ENCODE measurements at places on chromosomes 6 and 20.

GRCh38 chr6:128111096-128111495 is 210.2 kb upstream of the THEMIS start:
- no peak for DNase-seq

DNA sequence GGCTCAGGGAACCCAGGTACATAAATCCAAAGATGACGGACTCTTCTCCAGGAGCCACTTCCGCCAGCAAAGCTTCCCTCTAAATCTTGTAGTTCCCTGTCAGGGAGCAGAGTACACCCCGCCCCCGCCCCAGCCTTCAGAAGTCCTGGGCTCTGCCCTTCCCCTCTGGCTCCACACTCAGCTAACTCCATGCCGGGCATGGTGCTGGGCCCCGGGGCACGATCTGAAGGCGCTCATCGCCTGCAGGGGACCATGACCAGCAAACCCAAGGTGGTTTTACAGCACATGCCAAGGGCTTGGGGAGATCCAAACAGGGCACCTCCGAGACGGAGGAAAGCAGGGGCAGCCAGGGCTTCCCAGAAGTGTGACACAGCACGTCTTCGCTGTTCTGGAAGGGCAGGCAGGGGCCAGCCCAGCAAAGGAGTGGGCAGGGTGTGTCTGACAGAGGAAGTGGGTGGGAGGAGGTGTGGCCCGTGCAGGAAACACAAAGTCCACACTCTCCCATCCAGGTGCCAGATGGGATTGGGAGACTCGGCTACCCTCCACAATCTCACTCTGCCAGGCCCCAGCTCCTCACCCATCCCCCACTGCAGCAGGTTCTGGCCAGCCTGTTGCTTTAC is 41.6 kb upstream of the SLC22A2 start:
- DNase-seq = no peak

DNA sequence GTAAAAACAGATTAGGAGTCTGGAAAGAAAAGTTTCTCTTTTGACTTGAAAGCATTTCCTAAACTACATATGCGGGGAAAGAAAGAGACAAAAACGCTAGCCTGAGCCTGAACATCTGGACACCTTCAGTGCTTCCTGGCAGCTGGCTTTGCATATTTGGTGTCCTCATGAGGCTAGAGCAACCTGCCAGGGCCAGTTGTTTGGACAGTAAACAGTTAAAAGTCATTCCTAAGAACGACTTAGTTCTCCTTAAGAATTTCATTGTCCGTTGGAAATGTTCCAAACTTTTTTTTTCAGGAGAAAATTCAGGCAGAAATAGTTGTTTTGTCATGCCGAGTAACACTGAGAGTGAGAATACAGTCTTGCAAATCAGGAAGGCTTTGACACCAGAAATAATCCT is 199.8 kb downstream of the SMOC2 start:
- no peak for DNase-seq

DNA sequence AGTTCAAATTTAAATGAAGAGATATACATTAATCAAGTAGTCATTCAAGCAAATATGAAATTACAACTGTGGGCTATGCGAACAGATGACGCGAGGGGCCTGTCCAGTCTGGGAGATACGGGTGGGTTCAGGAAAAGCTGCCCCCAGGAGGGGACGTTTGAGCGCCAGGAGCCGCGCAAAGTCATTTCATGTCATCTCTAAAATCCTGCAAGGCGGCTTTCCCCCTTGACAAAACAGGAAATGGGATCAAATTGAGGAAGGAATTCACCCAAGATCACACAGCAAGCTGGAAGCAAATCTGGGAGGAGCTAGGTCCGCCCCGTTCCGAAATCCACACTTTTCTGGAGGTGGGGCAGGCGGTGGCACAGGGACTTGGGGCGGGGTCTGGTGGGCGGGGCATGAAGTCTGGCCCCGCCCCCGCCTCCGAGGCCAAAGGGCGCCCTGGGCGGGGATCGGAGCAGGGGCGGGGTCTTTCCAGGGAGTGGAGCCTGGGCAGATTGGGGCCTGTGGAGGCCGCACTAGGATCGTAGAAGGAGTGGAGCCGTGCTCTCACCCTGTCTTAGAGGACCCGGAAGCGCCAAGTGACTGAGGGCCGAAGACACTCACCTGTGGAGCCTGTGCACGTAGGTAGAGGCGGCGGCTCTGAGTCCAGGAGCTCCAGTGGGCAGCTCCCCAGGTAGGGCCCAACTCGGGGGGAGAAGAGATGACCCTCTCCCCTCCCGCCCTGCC is at the start of gene LPIN3:
Gene LPIN3 (plus strand): TSS at position 495 of the 729 bp plus-strand sequence. CDS start 4,983 bp downstream, outside the sequence.
- DNase-seq = no peak

DNA sequence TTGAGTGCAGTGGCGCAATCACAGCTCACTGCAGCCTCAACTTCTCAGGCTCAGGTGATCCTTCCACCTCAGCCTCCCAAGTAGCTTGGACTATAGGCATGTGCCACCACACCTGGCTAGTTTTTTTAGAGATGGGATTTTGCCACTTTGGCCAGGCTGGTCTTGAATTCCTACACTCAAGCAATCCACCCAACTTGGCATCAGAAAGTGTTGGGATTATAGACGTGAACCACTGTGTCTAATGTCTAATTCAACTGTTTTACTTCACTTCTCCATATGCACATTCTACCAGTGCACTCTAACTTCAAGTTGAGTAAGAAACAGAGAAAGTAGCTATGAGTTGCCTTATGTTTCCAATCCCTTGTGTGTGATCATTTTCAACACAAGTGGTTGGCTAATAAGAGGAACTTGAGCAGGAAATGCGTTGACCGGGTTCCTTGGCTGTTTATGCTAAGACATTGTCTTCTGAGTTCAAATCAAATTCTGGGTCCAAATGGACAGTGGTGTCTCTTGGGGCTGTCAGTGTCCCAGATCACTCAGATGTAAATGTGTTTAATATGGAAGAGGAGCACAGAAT is 23.9 kb downstream of the ZNF337 start:
- DNase-seq = no peak

DNA sequence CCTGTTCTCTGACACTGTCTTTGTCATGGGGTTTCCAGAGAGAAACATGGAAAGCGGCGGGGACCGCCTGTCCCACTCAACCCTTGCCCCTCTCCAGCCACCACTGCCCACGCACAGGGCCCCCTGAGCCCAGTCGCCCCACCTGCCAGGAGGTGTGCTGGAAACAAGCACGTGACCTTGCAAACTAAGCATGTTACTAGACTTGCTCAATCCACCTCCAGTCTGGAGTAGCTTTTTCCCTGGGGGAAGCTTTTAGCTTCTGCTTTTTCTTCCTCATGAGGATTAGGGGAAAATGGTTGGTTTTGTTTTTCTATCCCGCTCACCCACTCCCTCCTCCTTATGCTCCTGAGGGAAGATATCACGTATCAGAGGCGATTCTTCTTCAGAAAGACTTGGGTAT is 105.7 kb downstream of the PLEKHG1 start:
- DNase-seq = no peak

GRCh38 chr6:102517506-102517905 is 1124.0 kb downstream of the GRIK2 start:
- no peak for DNase-seq

GRCh38 chr6:22071270-22072041 is 225.4 kb downstream of the PRL start:
- no peak for DNase-seq

DNA sequence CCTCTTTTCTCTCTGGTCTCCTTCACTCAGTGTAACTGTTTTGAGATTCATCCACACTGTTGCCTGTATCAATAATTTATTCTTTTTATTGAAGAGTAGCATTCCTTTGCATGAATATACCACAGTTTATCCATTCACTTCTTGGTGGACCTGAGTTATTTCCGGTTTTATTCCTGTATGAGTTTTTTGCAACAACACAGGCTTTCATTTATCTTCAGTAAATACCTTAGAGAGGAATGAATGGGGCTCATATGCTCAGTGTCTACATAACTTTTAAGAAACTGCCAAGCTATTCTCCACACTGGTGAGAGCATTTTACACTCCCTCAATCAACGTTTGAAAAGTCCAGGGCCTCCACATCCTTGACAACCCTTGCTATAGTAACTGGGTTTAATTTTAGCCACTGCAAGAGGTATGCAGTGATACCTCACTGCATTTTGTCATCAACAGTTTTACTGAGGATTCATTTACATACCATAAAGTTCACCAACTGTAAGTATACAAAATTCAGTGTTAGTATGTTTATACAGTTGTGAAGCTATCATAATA is 154.6 kb downstream of the PDE10A start:
- DNase-seq = no peak

DNA sequence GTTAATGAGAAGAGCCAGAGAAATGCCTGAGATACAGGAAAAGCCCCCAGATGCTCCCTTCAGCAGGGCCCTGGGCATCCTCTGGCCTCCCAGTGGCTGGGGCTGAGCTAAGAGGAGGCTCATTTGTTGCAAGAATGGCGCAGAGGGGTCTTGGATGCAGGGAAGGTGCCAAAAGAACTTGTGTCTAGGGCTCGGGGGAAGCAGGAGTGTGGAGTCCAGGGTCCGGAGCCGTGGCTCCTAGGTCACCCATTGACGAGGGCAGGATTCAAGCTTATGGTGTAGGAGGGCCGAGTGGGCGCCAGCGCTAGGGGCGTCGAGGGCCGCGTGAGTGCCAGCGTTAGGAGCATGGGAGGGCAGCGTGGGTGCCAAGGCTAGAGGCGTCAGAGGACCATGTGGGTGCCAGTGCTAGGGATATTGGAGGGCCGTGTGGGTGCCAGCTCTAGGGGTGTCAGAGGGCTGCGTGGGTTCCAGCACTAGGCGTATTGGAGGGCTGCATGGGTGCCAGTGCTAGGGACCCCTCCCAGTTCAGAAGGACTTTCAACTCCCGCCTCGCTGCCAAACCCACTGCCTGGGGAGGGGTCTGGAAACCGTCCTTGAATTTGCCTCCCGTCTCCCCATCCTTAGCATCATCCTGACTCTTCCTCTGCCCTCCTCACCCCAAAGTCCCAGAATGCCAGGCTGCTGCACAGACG is 250.5 kb upstream of the AFDN start:
- DNase-seq = no peak

- no peak for DNase-seq
These were observed 727.4 kb upstream of the CITED2 start for GRCh38 chr6:140101818-140102217.

GRCh38 chr20:25084626-25085187 is 2.8 kb upstream of the VSX1 start:
- DNase-seq = no peak

- DNase-seq = no peak
These were observed 81.2 kb downstream of the DACT2 start for GRCh38 chr6:168238159-168238909.

GRCh38 chr6:3022765-3023662 is 23.3 kb downstream of the NQO2 start:
- no peak for DNase-seq

GRCh38 chr20:11853359-11853758 is 64.3 kb upstream of the BTBD3 start:
- DNase-seq = no peak

DNA sequence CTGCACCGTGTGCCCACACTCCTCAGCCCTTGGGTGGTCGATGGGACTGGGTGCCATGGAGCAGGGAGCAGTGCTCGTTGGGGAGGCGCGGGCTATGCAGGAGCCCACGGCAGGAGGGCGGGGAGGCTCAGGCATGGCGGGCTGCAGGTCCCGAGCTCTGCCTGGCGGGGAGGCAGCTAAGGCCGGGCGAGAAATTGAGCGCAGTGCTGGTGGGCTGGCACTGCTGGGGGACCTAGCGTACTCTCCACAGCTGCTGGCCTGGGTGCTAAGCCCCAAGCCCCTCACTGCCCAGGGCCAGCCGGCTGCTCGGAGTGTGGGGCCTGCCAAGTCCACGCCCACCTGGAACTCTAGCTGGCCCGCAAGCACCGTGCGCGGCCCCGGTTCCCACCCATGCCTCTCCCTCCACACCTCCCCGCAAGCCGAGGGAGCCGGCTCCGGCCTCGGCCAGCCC is 55.9 kb upstream of the ECI2 start:
- DNase-seq = no peak

DNA sequence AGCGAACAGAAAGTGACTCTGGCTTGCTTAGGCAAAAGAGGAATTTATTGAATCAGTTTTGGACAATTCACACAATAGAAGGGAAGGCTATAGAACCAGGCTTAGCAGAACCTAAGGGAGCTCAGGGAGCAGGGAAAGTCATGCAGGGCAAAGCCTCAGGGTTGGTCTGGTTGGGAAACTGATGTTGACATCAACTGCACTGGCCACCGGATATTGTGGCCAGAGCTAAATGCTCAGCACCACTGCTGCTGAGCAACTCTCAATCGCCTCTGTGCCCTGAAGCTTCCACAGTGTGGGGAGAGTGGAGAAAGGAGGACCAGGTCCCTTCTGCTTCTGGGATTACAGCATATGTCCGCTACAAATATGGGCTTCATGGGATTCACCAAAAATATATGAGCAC is 93.3 kb upstream of the GCM1 start:
- no peak for DNase-seq

GRCh38 chr6:99333068-99333467 is 16.4 kb downstream of the FAXC start:
- DNase-seq = no peak

GRCh38 chr20:34875642-34876405 is 588 bp upstream of the ACSS2 start:
- no peak for DNase-seq

GRCh38 chr6:1212919-1213318 is 99.0 kb upstream of the FOXQ1 start:
- DNase-seq = no peak

GRCh38 chr6:9308284-9308683 is 872.9 kb upstream of the SLC35B3 start:
- no peak for DNase-seq

DNA sequence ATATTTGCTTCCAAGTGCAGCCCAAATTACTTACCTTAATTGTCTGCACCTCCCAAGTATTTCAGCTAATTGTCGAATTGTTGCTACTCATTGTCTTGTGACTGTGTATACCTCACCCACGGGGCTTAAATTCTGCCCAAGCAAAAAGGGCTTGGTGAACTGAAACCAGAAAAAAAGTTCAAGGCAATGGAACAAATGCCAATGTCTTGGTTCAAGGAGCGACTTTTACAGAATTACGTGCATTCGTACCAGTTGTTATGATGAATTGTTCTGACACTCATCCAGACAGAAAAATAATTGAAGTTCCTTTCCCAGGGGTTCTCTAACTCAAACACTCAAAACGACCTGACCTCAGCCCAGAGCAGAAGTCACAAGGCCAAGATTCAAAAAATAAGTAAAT is 13.9 kb upstream of the PXDC1 start:
- DNase-seq = no peak

GRCh38 chr6:83609248-83609647 is 96.9 kb downstream of the PRSS35 start:
- no peak for DNase-seq

DNA sequence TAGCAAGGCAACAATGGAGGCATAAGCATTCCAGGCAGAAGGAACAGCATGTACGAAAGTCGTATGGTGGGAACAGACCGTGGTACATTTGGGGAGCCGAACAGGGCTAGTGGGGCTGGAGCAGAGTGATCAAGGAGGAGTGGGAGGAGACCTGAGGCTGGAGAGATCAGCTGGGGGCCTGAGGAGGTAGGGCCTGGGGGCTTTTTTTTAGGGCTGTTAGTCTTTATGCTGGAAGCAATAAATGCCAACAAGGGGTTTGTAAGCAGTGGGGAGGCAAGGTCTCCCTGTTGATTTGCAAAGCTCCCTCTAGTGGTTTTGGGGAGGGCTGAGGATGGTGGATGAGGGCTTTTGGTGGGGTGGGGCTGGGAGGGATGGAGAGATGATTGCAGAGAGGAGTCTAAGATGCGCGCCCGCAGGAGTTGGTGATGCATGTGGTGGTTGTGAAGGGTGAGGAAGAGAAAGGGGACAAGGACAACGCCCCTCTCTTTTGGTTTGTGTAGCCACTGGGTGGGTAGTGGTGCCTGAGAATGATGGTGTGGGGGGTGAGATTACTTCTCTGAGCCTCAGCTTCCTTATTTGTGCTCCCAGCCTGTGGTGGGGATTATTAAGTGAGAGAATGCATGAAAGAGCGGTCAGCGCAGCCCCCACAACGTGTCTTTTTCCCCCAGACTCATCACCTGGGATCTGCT is 74.1 kb upstream of the TOX2 start:
- DNase-seq = no peak

- no peak for DNase-seq
These were observed 30.7 kb downstream of the CDK19 start for GRCh38 chr6:110784610-110784979.
